ENCODE measurements at places on chromosomes 7 and 10. TPM values are rescaled to one million over a fixed set of nuclear protein-coding genes. Genes with fewer than 3 reads are reported as not detected.

- DNase-seq, result no peak
Observed at GRCh38 chr10:1610986-1611770, 126.1 kb downstream of the ADARB2 start.

DNA sequence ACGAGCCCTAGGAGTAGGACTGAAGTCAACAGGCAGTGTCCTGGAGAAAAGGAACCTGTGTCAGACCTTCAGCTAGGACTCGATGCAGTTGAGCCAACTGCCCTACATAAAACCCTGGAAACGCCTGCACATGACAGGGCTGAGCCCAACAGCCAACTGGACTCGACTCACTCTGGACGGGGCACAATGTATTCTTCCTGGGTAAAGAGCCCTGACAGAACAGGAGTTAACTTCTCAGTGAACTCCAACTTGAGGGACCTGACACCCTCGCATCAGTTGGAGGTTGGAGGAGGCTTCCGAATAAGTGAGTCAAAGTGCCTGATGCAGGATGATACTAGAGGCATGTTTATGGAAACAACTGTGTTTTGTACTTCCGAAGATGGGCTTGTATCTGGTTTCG is 93.5 kb downstream of the KMT2E start:
- DNase-seq, result no peak

DNA sequence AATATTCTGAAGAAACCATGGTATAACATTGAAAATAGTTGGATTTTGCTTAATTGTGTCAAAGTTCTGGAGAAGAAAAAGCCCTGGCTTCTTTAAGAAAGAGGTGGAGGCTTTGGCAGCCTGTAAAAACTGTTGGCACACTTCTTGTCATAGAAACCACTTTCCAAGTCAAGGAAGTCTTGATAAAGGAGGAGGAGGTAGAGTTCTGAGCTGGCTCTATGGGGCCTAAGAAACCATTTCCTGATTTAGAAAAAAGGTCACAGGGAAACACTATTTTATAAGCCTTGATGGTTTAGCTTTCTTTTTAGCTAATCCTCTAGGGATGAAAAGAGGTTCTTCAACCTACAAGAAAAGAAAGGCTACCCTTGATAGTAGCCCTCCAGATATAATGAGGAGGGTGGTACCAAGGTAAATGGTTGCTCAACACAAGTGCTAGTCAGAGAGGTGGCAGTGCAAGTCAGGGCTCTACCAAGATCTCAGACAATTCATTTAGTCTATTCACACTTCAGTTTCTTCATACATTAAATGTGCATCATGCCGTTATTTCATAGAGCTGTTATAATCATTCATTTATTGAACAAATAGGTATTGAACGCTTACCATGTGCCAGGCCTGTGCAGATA is 346.9 kb downstream of the RNLS start:
- no peak for DNase-seq

DNA sequence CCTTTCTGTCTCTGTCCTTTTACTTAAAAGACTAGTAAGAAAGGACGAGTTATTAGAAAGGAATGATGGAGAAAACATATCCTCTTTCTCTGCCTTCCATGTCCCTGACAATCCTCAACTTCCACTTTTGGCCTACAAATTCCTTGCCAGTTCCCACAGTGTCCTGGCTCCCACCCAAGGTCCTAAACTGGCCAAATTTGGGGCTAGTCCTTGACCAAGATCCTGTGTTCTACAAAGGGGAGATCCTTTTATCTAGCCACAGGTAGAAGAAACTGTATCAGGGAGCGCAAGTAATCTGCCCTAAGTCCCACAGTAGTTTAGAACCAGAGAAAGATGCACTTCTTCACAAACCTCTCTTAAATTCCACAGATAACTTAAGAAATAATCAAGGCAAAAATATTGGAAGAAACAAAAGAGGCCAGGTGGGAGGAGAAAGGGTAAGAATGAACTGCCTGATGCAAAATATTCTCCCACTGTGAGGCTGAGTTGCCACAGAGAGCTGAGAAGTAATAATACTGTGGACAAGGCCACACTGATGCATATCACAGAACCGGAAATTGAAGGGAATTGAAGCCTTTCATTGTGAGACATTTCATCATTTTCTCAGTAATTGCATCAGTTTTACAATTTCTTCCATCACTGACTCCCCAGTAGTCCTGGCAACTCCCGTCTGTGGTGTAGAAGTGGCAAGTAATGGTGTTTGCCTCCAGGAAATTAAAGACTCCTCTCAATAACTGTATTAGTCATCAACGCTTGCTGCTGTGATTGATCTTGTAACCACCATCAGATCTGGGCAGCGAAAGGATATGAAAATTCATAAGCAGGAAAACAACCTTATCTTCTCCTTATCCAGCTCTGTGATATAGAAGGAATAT is 47.2 kb downstream of the DNAJC12 start:
- DNase-seq, result no peak

GRCh38 chr7:130789436-130789835 is 55.4 kb upstream of the KLF14 start:
- no peak for DNase-seq

GRCh38 chr10:10598297-10598696 is 419.4 kb upstream of the CELF2 start:
- DNase-seq, result no peak

The RET gene
- total RNA-seq, result 0.07 TPM

The STEAP1B gene
- 0.17 TPM for total RNA-seq
